LoVo (cell line): ENCODE measurements at places on chromosomes 2 and 18.

DNA sequence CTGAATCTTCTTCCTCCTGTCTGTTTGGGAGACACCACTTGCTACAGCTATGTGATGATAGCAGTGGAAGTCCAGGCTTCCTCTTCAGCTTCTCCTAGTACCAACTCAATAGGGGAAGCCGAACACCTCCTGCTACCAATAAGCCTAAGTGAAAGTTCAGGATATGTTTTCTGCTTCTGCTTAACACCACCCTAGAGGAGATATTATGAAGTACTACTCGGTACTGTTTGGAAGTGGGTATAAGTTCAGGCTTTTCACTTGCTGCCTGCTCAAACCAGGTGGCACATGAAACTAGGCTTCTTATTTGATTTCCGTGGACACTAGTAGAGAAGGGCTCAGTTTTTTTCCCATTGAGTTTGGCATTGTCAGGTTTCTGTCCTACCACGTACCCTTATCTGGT is 99.8 kb downstream of the PTPN4 start:
- no peak for DNase-seq

DNA sequence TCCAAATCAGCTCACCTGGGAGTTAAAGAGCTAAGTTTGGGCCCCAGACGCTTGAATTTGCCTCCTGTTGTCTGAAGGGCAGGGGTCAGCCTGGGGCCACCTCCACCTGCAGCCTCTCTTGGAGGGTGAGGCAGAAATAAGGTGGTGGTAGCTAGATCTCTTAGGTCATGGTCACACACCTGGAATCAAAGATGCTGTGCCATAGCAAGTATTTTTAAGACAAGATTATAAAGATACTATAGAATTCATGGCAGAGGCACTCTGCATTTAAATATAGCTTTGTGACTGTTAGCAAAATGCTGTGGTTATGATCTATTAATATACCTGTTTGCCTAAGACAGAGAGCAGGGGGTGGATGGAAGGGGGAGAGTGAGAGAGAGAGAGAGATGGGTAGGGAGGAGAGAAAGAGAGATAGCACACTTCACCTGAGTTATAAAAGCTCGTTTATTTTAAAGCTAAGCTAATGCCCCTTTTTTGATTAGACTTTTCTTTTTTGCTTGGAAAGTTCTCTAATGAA is 242.7 kb downstream of the TMEM182 start:
- no peak for DNase-seq

DNA sequence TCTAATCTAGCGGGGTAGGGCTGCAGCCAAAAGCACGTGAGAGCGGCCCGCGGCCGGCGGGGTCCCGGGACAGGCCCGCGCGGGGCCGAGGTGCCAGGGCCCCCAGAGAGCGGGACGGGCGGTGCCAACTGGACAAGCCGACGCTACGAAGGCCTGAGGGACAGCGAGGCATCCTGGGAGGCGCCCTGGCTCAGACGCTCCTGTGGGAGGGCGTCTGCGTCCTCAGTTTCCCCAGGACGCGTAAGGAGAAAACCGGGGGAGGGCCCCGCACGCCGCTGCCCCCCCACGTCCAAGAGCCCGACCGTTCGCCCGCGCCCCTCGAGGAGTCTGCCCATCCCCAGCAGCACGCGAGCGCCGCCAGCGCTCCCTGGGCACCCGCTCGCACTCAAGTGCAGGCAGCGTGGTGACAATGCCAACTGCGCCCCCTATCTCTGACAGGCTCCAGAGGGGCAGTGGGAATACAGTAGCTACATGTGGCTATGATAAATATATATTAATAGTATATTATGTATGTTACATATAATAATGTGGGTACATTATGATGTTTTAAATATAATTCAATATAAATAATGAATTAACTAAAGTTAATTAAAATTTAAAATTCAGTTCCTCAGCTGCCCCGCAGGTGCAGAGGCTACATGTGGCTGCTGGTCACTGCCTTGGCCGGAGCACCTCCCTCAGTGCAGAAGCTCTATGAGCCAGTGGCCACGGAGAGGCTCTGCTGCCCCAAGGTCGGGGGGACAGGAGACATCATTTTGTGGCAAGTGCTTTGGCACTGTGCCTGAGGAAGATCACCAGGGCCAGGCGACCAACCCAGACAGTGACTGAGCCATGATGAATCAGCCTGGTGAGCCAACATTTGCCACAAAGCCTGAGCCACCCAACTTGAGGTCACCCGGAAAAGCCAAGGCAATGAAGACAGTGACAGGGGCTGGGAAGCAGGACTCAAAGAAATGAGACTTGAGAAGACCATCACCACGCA is 5.5 kb upstream of the SFT2D3 start:
- DNase-seq: peak; percentile 45

GRCh38 chr2:190418727-190419126 is 10.6 kb downstream of the MFSD6 start:
- DNase-seq: no peak

GRCh38 chr18:9612215-9612830 is 2.0 kb downstream of the PPP4R1 start:
- peak; percentile 76 for DNase-seq

DNA sequence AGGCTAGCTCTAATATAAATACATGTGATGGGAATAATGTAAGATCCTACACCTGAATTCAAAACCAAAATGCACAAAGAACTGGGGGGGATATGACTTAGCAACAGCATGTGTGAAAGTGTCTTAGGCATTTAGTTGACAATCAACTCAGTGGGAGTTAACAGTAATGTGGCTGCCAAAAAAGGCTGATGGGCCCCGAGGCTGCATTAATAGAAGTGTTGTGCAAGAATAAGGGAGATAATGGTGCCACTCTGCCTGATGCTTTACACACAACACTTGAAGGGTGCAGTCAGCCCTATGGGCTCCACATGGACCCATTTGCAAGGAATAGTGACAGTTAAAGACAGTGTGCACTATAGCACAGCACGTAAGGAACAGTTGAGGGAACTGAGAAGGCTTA is 649.4 kb upstream of the ZEB2 start:
- no peak for DNase-seq

DNA sequence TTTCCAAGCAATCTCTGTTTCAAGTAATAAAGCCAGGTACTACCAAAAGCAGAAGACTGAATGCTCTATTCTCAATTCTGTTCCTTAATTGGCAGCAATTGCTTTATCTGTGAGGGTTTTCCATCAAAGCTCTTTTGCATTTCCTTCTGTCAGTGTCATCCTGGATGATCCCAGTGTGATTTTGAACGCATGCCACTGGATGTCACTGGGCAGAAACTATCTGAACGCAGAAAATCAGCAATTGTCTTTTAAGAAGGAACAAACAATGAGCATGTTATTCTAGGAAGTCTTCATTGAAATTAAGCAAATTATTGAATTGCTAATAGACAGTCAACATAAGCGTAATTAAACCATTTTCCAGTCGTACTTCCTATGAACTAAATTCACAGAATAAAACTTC is 259.0 kb upstream of the REG3G start:
- DNase-seq: no peak

DNA sequence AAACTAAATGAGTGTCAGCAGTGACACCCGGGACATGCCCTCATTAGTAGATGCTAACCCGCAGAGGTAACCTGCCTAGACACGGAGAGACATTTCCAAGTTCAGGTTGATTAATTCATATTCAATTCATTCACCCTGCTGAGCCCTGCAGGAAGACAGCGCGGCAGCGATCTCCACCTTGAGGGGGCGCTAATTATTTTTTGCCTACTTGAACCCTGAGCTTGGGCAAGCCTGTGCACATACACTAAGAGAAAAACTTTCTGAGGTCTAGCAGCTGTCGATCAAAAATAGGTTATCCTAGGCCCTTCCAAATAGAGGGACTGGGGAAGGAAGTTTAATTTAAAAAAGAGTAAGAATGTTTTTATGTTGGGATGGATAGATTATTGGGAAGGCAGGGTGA is 1.3 kb upstream of the LYPD6 start:
- DNase-seq: no peak

DNA sequence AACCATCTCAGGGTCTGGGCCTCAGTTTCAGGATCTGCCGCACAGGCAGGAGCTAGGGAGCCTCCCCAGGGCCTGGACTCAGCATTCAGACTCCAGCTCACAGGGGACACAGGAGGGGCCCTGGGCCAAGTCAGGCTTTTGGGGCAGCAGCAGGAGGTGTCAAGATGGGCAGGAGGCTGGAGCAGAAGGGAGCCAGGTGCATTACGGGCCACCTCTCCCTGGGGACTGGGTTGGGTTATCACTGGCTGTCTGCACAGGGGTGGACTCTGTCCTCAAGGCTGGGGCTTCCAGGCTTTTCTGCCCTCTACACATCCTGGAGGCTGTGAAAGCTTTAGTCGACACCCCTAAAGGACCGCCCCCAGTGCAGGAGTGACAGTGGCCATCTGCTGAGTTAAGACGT is 20.0 kb downstream of the AQP12A start:
- DNase-seq: no peak

GRCh38 chr18:13185675-13186198 is 32.8 kb upstream of the LDLRAD4 start:
- DNase-seq: no peak

- no peak for DNase-seq
These were observed 246.1 kb downstream of the RAD51AP2 start for GRCh38 chr2:17272170-17272569.

DNA sequence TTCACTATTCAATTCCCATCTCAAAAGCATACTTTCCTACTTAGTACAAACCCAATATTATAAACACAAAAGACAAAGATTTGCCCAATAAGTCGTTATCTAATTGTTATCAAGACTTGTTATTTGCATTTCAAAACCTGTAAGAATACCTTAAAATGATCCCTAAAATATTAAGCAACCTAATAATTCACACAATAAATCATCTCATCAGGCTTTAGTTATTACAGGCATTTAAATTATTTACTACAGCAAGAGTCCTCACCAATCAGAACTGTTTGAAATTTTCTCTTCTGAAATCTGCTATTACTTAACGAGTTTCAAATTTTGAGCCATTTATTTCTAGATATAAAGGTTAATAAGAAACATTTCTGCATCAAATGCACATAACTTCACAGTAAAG is 1.6 kb downstream of the CCDC88A start:
- no peak for DNase-seq

DNA sequence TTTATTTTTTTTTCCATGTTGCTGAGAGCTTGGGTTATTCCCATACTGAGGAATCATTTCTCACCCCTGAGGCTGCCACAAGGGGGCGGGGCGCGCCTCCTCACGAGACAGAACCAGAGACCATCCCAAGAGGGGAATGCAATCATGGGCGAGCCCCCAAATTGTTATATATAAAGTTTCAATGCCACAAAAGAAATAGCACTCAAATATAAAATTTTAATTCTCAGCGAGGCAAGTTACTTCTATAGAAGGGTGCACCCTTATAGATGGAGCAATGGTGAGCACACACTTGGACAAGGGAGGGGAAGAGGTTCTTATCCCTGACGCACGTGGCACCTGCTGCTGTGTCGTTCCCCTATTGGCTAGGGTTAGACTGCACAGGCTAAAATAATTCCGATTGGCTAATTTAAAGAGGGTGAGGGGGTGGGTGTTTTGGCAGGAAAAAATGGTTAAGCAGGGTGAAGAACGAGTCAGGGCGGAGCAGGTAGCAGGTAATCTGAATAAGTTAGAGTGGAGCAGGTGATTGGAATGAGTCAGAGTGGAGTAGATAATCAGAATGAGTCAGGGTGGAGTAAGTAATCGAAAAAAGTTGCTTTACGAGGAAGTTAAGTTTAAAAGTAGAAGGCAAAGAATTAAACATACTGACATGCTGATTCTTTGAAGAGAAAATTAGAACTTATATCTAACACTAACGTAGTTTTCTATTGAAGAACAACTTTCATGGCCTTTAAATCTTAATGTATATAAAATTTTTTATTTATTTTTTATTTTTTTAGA is 177.5 kb downstream of the MTCL1 start:
- DNase-seq: no peak

GRCh38 chr2:73018188-73018825 is 53.2 kb downstream of the SFXN5 start:
- DNase-seq: no peak

DNA sequence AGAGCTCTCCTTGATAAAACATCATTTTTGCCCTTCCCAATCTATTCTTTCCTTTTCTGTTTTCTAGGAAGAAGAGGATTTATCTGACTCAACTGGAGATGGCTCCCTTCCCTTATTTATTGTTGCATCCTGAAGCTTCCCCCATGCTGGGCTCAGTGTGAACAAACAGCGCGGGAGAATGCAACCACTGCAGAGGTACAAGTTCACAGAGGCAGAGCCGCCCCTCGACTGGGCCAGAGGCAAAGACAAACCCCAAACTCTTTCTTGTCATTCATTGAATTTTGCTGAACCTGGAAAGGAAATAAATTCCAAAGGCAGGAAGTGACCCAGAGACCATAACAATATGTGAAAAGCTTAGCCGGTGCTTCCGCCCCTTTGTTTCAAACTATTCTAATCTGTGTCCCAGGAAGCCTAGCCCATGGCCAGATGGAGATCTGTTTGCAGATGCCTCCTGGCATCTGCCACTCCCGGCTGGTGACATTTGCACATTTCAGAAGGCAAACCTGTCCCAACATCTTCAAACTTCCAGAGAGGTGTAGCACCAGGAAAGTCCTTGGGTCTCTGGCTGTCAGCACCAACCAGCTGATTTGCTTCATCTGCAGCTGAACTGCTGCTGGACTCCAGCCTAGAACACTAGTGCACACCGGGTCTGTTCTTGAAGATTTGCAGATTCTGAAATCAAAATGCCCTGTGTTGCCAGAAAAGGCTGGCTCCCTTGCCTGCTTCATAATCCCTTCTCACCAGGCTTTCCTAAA is 79.4 kb upstream of the MAP4K3 start:
- DNase-seq: no peak

GRCh38 chr2:218896501-218897393 is 16.1 kb downstream of the WNT10A start:
- no peak for DNase-seq

DNA sequence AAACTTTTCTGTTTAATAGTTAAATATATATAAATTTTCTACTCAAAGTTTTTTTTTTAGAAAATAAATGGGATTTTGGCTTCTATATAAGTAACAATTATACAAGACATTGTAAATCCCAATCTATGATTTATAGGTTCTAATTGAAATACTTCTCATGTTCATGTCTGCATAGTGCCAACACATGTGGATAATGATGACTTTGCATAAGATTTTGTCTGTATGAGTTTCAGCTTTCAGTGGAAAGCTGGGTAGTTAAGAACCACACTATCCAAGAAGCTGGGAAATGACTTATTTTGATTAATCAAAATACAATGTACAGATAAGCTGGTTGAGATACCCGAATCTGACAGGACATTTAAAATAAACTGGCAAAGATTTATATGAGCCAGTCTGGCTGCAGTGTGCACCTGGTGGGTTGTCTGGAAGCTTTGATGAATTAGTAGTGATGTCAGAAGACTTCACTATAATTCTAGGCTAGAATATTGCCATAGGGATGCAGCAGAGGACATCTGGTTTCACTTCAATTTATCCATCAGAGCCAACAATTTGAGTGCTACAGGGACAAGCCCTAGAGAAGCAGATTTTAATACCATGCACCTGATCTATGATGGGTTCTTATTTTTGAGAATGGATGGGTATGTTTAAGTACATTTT is 45.4 kb downstream of the EML6 start:
- DNase-seq: no peak
